ENCODE measurements at places on chromosomes 4 and X.

DNA sequence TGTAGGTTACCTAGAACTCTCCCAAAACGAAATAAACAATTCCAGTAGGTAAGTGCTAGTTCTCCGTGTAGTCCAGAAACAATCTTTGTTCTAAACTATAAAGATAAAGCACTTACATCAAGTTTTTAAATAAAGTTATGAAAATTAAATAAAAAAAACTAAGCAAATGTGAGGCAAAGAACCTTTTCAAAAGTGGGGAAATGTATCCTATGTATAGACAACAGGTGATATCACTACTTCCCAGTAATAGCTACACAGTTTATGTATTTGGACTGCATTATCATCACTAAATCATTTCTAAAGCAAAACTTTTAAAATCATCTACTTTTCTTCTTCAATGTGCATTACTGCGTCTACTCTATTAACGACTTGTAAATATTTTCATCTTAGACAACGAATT is 2.0 kb downstream of the YTHDC1 start:
- DNase-seq: no peak

DNA sequence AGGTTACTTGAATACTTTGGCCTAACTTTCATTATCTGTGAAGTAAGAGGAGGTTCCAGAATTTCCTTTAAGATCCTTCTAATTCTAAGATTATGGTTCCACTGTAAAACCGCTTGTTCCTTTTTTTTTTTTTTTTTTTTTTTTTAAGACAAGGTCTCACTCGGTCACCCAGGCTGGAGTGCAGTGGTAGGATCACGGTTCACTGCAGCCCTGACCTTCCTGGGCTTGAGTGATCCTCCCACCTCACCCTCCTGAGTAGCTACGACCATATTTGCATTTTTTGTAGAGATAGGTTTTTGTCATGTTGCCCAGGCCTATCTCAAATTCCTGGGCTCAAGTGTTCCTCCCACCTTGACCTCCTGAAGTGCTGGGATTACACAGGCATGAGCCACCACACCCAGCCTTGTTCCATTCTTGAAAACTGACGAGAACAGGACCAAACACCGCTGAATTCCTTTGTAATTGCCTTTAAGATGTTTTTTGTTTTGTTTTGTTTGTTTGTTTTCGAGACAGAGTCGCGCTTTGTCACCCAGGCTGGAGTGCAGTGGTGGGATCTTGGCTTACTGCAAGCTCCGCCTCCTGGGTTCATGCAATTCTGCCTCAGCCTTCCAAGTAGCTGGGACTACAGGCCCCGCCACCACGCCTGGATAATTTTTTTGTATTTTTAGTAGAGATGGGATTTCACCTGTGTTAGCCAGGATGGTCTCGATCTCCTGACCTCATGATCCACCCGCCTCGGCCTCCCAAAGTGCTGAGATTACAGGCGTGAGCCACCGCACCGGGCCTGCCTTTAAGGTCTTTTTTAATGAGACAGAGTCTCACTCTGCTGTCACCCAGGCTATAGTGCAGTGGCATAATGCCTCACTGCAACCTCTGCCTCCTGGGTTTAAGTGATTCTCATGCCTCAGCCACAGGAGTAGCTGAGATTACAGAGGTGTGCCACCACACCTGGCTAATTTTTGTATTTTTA is 6.8 kb downstream of the PDS5A start:
- no peak for DNase-seq

- no peak for DNase-seq
These were observed 81.8 kb upstream of the NDP start for GRCh38 chrX:44054863-44055601.

DNA sequence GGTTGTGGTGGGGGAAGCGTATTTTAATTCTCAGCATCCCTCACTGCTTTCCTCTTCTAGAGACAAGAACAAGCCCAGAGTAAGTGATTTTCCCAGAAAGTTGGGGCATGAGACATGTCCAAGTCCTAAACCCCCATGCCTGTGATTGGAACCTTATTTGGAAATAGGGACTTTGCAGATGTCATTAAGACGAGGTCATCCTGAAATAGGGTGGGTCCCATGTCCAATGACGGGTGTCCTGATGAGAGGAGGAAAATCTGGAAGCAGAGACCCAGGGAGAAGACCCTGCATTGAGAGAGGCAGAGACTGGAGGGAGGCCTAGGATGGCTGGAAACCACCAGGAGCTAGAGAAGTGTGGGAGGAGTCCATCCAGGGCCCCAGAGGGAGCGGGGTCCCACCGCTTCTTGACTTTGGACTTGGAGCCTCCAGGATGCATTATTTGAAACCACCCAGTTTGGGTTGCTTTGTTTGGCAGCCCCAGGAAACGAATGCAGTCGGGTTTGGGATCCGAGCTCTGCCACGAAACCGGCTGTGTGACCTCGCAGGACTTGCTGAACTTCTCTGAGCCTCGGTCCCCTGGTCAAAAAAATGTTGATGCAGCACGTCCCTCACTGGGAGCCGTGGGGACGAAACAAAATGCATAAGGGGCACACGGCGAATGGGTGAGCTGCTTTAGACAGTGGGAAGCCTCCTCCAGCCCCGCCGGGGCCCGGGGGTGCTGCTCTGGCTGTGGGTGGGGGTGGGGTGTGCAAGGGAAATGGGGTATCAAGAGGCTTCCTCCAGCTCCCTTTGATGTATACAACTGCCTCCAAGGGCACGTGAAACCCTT is 113.9 kb downstream of the CPZ start:
- DNase-seq: no peak

DNA sequence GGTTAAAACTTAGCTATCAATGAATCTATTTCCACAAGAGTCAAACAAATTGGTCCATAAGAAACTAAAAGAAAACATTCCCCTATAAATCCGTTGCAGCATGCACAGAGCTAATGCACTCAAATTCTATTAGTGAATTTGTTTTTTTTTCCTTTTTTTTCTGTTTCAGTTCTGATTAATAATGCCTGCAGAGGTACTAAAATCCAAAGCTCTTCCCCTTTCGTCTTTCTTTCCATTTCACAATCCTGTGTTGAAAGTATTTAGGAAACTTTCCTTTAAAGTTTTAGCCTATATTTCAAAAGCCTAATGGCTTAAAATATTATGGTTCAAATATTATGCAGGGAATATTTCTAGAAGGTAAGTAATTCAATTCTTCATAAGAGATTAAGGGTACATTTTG is 45.9 kb upstream of the VEGFD start:
- DNase-seq: no peak

- no peak for DNase-seq
These were observed 3.8 kb downstream of the CXCL8 start for GRCh38 chr4:73744203-73744602.

DNA sequence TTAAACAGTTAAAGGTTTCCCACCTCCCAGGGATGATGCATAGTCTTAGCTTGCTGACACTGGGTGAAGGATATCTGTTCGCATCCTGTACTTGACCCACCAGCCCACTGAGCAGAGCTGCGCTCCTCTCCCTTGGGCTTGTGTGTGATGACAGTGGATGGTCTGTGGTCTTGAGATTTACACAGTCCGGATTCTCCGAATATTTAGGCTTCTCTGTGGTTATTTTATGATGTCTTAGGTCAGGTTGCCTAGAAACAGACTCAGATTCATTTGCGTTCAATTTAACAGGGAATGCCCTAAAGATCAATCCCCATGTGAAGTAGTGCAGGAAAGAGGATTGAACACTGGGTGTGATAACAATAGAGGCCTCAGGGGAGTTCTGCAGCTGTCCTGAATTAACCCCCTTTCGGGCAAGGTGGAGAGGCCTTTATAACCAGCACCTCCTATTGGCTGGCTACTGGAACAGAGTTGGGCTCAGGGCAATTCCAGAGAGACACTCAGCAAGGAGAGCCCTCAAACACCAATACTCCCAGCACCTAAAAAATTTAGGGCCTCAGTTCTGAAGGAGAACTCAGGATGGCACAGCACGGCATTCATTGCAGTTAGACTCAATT is 653.2 kb upstream of the GALNT7 start:
- DNase-seq: no peak

DNA sequence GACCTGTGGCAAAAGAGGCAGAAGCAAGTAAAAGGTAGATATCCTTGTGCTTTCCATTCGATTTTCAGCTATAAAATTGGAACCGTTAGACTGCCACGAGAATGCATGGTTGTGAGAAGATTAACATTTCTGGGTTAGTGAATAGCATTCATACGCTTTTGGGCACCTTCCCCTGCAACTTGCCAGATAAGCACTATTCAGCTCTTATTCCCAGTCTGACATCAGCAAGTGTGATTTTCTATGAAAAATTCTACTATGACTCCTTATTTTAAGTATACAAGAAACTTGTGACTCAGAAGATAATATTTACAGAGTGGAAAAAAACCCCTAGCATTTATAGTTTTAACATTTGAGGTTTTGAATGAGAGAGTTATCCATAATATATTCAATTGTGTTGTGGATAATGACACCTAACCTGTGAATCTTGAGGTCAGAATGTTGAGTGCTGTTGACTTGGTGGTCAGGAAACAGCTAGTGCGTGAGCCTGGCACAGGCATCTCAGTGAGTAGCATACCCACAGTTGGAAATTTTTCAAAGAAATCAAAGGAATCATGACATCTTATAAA is 3.9 kb downstream of the FGB start:
- no peak for DNase-seq

- DNase-seq: no peak
These were observed 114.5 kb downstream of the FAM53A start for GRCh38 chr4:1569461-1570151.

DNA sequence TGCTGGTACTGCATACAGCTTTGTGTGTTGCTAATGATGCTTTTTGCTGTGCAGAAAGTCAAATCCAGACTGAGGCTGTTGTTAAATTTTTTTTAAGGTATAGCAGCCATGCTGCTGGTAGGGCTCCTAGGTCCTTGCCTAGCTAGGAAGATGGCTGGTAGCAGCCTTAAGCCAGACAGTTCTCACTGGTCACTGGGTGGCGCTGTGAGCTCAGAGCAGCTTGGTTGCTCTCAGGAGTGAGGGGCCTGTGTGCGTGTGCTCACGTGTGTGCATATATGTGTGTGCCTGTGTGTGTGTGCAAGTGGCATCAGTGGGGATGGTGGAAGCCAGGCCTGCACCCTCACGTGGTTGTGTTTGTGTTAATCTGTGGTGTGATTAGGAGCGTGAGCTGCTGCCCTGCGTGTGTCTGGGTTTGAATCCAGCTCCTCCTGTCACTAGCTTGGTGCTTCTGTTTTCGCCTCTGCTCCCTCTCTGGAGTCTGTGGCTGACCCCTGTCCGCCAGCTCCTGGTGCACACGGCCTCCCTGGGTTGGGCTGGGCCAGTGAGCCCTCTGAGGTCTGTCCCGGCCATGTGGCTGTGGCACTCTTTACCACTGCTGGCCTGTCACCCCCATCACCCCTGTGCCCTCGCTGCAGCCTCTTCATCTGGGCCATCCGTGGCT is 46.1 kb downstream of the SORCS2 start:
- DNase-seq: no peak

- no peak for DNase-seq
These were observed 25.4 kb downstream of the C4orf17 start for GRCh38 chr4:99536271-99536670.

- no peak for DNase-seq
These were observed 32.0 kb downstream of the DCTD start for GRCh38 chr4:182885022-182885737.

- no peak for DNase-seq
These were observed 410.4 kb downstream of the INPP4B start for GRCh38 chr4:142435599-142436235.

DNA sequence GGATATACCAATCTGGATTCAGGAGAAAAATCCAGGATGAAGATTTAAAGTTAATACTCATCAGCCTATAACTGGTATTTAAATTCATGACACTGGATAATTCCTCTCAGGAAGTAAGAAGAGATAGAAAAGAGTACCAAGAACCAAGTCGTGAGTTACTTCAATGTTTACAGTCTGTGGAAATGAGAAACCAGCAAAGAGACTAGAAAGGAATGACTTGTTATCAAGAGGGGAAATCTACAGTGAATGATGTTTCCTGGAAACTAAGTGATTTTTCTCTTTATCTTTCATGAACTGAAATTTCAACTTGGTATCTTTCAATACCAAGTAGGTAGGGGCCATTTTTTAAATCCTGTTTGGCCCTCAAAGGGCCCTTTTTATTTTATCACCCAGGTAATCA is 217.9 kb upstream of the AFF2 start:
- no peak for DNase-seq
